ENCODE measurements at places on chromosomes 4 and X.

DNA sequence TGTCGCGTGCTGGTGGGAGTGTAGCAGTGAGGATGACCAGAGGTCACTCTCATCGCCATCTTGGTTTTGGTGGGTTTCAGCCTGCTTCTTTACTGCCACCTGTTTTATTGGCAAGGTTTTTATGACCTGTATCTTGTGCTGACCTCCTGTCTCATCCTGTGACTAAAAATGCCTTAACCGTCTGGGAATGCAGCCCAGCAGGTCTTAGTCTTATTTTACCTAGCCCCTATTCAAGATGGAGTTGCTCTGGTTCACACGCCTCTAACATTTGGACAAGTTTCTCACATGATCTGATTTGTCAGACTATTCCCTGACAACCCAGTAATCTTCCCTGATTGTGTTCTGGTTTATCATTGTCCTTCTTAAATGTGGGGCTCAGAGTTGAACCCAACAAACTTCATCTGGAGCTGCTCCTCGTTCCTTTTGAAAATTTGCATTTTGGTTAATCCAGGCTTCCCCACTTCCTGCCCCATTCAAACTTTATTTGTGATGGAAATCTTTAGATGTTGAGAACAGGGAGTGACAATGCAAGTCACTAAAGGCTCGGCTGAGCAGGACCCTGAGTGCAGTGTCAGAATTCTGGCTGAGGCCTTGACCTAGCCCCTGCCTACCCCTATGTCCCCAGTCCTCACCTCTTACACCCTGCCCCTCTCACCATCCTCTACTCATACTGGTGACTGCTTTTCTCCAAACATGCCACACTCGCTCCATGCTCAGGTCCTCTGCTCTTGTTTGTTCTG, 226.8 kb downstream of the STIM2 start:
- no peak for DNase-seq

- DNase-seq: peak; percentile 56
Measured at GRCh38 chr4:102343964-102344519, 1.2 kb downstream of the SLC39A8 start.

GRCh38 chrX:131675596-131676194, 131.8 kb downstream of the OR13H1 start:
- DNase-seq: no peak

- DNase-seq: no peak
Measured at GRCh38 chrX:16063141-16063540, 60.2 kb upstream of the GRPR start.

- DNase-seq: no peak
Measured at GRCh38 chr4:100962698-100963097, 384.6 kb downstream of the PPP3CA start.

DNA sequence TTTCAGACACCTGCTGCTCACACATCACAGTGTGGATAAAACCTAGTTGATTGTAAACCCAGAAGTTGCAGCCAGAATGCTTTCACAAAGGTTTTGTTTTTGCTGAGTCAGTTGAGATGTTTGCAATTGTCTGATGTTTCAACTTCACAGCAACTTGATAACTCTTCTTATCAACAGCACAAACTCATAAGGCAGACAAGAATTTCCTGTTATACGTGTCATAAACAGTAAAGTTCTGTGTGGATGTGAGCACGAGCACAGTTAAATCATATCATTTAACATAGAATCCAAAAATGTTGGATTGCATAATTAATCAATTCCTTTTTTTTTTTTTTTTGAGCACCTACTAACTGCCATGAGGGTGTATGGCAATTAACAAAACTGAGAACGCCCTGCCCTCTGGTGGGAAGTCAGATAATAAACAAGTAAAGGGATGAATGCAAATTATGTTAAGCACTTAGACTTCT, 512.2 kb downstream of the PDHA2 start:
- DNase-seq: no peak

GRCh38 chr4:16582526-16582925, 315.9 kb downstream of the LDB2 start:
- no peak for DNase-seq

- DNase-seq: no peak
Measured at GRCh38 chrX:21943460-21944135, 3.1 kb downstream of the SMS start.

DNA sequence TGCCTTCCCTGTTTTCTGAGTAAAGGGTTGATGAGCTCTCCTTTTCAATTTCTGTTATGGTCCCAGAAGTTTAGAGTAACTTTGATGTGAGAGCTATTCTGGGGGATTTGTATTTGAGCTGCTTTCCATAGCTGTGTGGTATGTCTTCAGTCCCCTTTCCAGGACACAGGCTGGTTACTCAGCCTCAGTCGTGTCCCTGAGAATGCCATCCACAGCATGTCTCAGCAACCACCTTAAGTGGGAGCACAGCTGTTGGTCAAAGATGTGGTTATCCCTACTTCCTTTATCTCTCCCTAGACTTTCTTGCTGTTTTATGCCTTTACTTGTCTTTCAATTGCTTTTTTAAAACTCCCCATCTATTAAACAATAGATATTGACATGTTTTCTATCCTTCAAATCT, 37.8 kb downstream of the RNF175 start:
- DNase-seq: no peak

- no peak for DNase-seq
Measured at GRCh38 chrX:136256026-136256425, 4.8 kb upstream of the MAP7D3 start.

DNA sequence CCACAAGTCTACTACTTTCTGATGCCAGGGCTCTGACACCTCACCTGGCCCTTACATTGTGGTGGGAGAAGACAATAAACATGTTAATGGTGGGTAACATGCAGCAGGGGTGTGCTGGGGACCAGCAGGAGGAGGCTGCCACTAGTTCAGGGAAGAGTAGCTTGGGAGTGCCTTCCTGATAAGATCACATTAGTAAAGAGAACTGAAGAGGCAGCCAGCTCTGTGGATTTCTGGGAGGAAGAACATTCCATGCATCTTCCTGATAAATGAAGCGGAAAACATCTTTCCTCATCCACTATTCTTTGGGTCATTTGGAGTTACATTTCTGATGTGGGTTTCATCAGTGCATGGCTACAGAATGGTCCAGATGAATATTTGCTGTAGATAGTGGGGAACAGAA, 9.0 kb downstream of the RNF150 start:
- no peak for DNase-seq

All from stimulated activated CD8-positive, alpha-beta memory T cell treated with anti-CD3 and anti-CD28 coated beads, Interleukin-4, amount 100 ng/mL, for 24 hours (primary cell).